ENCODE measurements at places on chromosomes 3 and 15.
A peak's percentile ranks its signal among the peaks of the same experiment; 100 is the strongest.

DNA sequence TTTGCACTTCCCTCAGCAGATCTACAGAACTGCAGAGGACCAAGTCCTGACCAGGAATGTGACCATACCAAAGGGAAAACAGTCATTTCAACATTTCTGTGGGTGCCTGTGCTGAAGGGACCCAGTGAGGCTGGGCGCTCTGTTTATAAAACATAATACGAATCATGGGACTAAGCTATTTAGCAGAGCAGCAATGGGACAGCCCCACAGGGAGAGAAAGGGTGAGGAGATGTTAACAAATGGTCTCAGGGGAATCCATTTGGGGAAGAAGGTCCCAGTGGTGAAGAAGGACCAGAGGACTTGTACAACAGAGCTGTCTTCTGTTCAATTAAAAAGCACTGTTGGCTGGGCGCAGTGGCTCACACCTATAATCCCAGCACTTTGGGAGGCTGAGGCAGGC, 1025.4 kb downstream of the FHIT start:
- no peak for DNase-seq

DNA sequence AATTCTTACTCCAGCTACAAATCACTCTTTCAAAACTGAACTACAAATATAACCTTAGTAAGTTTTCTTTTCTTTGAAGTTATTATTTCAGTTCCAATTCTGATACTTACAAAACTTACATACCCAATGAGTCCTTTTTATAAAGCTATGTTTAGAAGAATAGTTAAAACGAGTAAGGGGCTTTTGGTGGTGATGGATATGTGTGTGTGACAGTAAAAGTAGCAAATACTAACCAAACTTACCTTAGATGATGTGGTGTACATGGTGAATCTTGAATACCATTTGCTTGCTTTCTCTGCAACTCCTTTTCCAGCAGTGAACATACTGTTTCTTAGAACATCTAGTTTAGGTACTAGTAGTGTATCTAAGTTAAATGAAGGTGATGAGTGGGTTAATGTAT, 68.4 kb downstream of the SLC24A1 start:
- no peak for DNase-seq

- peak; percentile 25 for DNase-seq
These were observed 252.5 kb upstream of the TGFBR2 start for GRCh38 chr3:30353711-30354467.

DNA sequence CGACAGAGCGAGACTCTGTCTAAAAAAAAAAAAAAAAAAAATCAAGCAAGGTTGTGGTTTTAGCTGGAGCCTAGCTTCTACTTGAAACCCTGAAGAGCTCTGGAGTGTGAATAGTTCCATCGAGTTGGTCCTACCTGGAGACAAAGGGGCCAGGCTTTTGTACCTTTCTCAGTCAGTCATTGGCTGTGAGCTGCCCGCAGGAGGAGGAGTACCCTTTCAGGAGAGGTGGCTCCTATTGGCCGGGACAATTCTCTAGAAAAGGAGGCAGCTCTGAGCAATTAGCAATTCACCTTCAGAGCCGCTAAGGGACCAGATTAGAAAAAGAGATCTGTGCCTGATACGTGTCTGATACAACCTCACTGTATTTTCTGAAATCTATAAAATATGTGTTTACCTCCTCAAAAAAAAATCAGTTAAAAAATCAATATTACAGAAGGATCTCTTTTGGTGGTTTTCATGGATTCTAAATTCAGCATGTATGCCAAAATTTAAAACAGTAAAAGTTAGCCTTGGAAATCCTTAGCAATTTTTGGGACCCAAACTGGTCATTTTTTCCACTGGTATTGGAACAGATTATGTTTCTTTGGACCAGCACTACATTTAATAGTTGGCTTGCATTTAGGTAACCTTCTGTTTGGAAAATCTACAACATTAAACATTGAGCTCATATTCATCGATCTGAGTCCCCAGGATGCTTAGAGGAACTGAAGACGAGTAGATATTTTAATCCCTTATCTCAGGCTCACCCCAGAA, 29.7 kb upstream of the PDCD6IP start:
- no peak for DNase-seq

- DNase-seq = no peak
These were observed 18.6 kb upstream of the SENP7 start for GRCh38 chr3:101531473-101532086.

DNA sequence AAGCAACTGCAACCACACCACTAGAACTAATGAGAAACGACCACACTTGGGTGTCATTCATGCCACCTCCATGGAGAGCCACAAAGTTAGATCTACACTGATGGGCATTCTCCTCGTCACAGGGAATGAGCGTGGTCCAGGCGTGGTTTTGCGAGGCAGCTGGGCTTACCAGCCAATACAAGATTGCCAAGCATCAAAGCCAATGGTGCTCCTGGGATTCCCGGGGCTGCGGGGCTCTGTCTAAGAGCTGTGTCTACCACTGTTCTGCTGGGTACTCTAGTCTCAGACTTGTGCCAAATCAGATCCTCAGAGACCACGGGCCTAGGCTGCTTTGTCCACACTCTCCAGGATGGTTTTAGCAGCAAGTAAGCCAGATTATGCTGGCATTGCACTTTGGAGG, 43.8 kb downstream of the RAB6B start:
- DNase-seq = no peak

DNA sequence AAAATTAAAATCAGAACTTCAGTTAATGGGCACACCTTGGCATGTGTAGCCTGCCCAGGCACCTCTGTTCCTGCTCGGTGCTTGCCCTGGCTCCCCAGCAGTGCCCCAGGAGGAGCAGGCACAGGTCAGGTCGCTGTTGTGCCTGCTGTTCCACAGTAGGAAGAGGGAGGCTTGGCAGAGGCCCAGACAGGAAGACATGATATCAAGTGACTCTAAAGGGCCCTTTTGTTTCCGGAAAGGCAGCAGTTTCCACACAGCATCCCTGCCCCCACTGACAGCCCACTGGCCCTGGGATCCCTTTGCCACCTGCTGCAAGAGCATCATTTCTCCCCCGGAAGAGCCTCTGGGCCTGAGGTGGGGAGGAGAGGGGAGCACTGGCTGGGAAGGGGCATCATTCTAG, 40.5 kb upstream of the HES1 start:
- no peak for DNase-seq

- peak; percentile 23 for DNase-seq
These were observed 149.5 kb downstream of the SMAD6 start for GRCh38 chr15:66851311-66852063.

DNA sequence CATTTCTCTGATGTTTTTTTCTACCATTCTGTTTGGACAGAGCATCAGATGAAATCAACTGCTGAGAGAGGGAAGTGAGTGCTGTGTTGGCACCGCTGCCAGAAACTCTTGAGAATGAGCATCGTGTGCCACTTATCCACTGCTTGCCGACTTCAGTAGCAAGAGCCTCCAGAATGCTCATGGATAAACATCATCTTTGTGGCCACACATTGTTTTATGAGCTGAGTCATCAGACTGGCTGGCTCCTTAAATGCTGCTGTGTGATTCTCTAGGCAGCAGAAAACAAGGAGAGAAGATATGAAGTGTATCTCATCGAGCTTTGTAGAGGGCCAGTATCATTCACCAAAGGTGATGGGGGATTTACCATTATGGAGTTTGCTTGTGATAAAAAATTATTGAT, 3.4 kb upstream of the DOCK3 start:
- no peak for DNase-seq

GRCh38 chr3:18119866-18120265, 305.3 kb downstream of the SATB1 start:
- no peak for DNase-seq

GRCh38 chr15:61116825-61117224, 112.3 kb downstream of the RORA start:
- no peak for DNase-seq

DNA sequence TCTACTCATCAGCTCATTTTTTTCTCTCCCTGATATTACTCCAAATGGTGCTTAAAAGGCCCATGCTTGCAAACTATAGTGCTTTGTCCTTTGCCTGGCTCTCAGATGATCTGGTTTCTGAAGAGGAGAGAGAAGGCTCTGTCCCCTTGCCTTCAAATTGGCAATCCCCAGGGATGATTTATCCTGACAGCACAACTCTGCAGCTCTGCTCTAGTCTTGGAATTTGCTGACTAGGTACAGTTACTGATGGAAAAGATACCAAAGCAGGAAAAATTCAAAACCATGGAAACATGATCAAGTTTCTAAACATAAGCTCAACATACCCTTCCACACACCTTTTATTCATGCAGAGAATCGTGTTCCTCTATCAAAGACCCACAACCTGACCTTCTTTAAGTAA, 106.7 kb upstream of the CADPS start:
- DNase-seq = no peak

DNA sequence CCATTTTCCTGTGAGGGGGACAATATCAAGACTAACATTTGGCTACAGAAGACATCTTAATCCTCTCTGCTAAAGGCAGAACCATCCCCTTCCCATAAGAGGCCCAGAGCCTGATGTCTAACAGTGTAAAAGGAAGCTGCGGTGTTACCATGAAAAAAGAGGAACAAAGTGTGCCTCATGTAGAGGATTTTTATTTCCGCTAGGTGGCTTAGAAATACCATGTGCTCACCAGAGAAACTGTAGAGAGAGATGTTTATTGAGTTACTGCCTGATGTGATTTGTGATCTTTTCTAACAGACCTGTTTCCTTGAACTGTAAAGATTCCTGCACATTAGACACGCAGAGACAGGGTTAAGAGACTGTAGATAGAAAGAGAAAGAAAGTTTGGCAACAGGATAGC, 22.0 kb downstream of the OR5H15 start:
- DNase-seq = no peak

GRCh38 chr3:133775309-133775708, 29.1 kb downstream of the TF start:
- no peak for DNase-seq

- DNase-seq = no peak
These were observed 161.7 kb downstream of the BBX start for GRCh38 chr3:107684431-107684925.

- DNase-seq = no peak
These were observed 130.1 kb downstream of the DNAJB8 start for GRCh38 chr3:128336337-128337156.

GRCh38 chr3:188876370-188876769, 295.4 kb upstream of the TPRG1 start:
- no peak for DNase-seq

DNA sequence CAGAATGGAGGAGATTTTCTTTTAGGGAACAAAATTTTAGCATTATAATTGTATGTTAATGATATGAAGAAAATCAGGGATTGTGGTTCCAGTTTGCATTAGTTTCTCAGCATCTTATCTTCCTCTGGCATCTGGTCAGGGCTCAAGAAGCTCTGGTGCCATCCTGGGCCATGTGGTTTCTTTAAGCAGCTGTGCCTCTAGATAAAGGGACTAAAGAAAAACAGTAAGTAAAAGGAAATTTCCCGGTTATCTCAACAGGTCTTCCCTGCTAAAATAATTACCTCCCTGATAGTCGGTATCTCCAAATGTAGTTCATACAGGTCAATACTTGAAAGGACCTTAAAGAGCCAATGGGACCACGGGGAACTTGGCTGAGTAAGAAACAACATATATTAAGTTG, 375.1 kb upstream of the RBMS3 start:
- no peak for DNase-seq

- no peak for DNase-seq
These were observed 49.9 kb downstream of the BTD start for GRCh38 chr3:15651396-15651795.

- peak; percentile 32 for DNase-seq
These were observed 3.8 kb downstream of the TCTA start for GRCh38 chr3:49415931-49416601.

DNA sequence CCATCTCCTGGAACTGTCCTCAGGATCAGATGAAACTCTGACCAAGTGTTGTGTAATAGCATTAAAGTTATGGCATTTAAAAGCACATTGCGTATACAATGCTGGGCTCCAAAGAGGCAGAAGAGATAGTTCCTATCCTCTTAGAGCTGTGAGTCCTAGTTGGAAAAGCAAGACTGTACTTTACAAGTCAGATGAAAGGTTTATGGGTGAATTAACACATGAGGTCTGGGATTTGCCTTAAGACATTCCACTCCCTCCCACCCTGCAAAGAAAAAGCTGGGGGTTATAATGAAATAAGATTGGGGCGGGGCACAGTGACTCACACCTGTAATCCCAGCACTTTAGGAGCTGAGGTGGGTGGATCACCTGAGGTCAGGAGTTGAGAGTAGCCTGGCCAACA, 35.6 kb downstream of the SNAPC5 start:
- DNase-seq = no peak

DNA sequence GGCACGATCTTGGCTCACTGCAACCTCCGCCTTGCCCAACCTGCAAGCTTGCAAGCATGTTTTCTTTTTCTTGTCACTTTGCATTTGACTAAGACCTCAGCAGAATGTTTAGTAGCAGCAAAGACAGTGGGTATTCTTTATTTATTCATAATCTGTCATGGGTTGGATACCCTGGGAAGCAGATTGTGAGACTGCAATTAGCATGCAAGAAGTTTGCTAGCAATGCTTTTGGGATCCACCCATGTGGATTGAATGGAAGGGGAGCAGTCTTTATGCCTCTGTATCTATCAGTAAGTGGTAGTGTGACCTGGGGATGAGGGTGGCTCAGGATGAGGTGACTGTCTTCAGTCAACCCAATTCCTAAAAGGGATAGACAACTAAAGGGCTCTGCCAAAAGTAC, 166.7 kb downstream of the RAP2B start:
- no peak for DNase-seq

DNA sequence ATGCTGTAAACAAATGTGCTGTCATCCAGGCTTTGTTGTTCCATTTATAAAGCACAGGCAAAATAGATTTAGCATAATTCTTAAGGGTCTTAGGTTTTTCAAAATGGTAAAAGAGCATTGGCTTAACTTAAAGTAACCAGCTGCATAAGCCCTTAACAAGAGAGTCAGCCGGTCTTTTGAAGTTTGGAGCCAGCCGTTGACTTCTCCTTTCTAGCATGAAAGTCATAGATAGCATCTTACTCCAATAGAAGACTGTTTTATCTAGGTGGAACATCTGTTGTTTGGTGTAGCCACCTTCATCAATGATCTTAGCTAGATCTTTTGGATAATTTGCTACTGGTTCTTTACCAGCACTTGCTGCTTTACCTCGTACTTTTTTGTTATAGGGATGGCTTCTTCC, 297.5 kb upstream of the DCBLD2 start:
- no peak for DNase-seq

GRCh38 chr3:145767909-145768308, 393.1 kb downstream of the PLOD2 start:
- DNase-seq = no peak

GRCh38 chr3:56880720-56881575, 79.2 kb upstream of the ARHGEF3 start:
- no peak for DNase-seq

Data from stimulated activated CD8-positive, alpha-beta memory T cell treated with anti-CD3 and anti-CD28 coated beads, Interleukin-4, amount 100 ng/mL, for 1 hour (primary cell).